Hippocampal formation (tissue), 2 donors: ENCODE measurements at places on chromosomes 6 and 20.

DNA sequence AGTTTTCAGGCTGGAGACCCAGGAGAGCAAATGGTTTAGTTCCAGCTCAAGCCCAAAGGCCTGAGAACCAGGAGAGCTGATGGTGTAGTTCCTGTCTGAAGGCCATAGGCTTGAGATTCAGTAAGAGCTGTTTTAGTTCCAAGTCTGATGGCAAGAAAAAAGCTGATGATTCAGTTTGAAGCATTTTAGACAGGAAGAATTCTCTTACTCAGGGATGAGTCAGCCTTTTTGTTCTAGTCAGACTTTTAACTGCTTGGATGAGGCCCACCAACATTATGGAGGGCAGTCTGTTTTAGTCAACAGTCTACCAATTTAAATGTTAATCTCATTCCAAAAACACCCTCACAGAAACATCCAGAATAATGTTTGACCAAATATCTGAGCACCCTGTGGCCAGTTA lies 2.5 kb downstream of the ZSCAN26 start:
- no peak for DNase-seq

DNA sequence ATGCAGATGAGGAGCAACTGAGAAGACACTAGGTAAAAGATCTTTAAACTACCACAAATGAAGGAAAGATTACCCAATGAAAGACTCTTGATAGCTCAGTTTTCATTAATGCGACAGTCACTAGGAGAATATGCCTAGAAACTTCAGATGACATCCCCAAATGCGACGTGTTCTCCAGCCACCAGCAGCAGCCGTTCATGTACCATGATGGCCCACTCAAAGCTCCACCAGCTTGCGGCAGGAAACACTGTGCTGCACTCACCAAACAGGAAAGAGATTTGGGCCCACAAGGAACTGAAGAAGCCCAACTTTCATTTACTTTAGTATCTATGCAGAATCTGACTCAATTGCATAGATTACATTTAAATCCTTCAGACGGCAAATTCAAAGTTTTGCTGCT lies 7.5 kb downstream of the DIDO1 start:
- DNase-seq: no peak

- DNase-seq: no peak
Observed at GRCh38 chr6:144062786-144063185, 32.6 kb downstream of the SF3B5 start.

GRCh38 chr20:62244644-62245108 lies 6.4 kb downstream of the OSBPL2 start:
- DNase-seq: no peak

DNA sequence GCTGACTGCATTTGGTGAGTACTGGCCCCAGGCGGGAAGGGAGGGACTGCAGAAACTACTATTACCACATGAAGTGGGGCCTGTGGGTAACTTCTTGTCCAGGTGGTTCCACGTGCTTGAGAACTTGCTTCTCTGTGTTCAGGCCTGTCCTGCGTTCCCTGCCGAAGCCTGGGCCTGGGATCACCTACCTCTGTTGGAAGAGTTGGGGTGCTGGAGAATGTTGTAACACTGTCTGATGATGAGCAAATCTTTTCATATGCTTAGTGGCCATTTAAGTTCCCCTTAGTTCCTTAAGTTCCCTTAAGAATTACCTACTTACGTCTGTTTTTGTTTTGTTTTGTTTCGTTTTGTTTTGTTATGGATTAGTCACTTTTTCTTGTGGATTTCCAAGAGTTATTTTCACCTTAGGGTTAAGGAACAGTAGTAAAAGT lies 154.4 kb downstream of the DTNBP1 start:
- no peak for DNase-seq
